Thymus (tissue), 14 donors: ENCODE measurements at places on chromosomes 6 and 20.

DNA sequence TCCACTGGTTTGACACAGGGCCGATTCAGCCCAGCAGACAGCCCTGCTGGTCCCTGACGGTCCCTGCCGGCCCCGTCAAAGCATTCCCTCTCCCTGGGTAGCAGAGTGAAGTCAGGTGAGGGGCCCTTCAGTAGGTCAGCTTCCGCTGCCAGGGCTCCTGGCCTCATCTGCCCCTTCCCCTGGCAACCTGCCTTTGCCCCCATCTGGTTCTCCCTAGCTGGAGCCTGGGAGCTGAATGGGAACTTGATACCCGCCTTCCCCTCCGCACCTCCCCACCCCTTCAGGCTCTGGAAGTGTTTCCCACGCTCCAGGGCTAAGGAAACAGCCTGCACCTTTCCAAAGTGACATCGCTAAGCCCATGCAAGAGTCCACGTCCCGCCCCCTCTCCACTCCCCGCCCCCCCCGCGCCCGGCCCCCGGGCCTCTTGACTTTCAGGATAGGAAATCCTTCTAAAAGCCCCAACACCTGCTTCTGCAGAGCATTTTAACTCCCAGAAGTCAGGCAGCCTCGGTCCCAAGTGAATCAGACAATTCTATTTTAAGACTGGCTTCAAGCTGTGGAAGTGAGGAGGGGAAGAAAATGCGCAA lies 53.3 kb downstream of the ISM1 start:
- no peak for DNase-seq

DNA sequence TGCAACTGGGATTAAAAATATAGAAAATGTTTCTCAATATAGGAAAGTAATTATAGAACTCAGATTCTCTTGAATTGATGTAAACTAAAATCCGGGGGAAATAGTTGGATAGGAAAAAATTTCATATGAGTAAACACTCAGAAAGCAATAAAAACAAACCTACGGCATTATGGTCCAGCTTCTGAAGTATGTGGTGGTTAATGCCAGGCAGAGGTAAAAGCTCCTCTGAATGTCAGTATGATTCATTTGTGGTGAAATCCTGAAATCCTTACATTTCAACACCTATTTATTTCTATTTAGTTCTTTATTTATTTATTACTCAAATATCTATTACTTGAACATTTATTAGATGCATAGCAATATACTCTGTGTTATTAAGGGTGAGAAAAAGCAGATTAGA lies 145.1 kb downstream of the RIMS1 start:
- DNase-seq = no peak

GRCh38 chr6:134145786-134146185 lies 93.4 kb upstream of the SLC2A12 start:
- no peak for DNase-seq

DNA sequence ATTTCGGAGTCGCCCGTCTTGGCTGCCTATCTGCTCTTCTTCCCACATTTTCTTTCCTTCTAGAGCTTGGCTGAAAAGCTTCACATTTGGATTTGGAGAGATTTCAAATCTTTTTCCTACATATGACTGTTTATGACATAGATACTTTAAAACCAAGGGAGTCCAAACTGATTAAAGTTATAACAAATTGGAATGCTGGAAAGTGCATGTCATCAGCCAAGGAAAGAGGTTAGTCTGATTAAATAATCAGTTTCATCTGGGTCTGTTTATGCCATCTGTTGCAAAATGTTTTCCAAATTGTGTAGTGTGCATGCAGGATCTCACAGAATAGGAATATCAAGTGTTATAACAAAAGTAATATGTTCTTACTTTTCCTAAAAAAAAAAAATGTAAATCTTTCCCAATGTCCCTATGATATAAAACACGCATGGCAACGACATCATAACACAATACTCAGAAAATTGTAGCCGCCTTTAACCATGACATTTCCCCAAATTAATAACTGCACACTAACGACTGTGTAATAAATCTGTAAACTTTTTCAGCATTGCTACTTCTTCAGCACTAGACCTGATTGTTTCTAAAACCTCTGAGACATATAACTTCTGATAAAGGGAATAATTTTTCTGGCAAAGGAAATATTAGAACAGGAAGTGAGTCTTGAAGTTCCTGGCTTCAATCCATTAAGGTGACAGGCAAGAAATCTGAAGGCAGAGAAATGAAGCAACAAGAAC lies 230.2 kb upstream of the FOXQ1 start:
- DNase-seq = no peak

GRCh38 chr6:170134031-170134470 lies 156.8 kb downstream of the DLL1 start:
- no peak for DNase-seq
